Tibial nerve (tissue), 4 donors: ENCODE measurements at places on chromosomes 11 and 22.

GRCh38 chr11:69592986-69593650 is 47.8 kb upstream of the CCND1 start:
- no peak for DNase-seq
- no peaks in the 10 kb centered on the region for H3K27me3 ChIP-seq
- no peaks in the 10 kb centered on the region for H3K36me3 ChIP-seq
- H3K27ac ChIP-seq: no peak overlapping the region

DNA sequence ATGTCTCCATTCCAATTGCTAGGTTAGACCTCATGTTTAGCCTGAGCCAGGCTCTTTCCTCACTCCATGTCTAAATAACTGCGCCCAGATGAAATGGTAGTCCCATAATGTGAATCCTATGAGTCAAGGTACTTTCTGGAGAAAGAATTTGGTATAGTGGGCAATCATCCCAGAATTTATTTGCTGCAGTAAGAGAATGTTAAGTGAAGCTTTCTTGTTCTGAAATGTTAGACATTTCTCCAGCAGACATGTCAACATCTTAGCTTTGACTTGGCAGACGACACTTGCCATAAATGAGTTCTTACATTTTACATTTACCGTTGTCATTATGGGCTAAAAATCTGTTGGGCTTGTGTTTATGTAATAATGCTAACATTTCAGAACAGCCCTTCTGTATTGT is 165.2 kb downstream of the PGR start:
- no peaks in the 10 kb centered on the region for H3K36me3 ChIP-seq
- no peak overlapping the region for H3K4me3 ChIP-seq
- H3K27ac ChIP-seq: no peak overlapping the region

DNA sequence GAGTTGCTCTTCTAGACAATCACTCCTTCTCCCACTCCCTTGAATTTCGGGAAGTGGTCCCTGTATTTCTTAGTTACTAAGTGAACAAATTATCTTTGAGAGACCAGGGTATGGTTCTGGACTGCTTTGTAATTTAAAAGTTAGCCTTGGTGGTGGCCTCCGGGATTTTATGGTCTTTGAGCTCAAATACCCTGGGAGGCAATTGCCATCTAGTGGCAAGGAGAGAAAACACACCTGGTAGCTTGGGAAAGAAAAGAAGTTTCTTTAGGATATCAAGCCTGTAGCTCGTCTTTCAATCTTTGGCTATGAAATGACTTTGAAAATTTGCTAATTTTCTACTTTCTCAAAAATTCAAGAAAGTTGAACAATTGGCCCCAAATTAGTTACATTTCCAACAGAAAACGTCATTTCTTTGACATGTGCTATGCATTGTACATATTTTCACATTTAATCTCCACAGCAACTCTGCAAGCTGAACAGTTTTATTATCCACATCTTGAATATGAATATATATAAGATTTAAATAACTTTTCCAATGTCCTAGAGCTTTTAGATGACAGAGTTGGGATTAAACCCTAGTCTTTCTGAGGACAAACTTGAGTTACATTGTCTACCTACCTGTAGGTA is 39.1 kb downstream of the MMP27 start:
- peak; percentile 29 for DNase-seq
- no peaks in the 10 kb centered on the region for H3K4me1 ChIP-seq
- H3K36me3 ChIP-seq: no peaks in the 10 kb centered on the region
- H3K27ac ChIP-seq: no peak overlapping the region
- no peaks in the 10 kb centered on the region for H3K27me3 ChIP-seq

DNA sequence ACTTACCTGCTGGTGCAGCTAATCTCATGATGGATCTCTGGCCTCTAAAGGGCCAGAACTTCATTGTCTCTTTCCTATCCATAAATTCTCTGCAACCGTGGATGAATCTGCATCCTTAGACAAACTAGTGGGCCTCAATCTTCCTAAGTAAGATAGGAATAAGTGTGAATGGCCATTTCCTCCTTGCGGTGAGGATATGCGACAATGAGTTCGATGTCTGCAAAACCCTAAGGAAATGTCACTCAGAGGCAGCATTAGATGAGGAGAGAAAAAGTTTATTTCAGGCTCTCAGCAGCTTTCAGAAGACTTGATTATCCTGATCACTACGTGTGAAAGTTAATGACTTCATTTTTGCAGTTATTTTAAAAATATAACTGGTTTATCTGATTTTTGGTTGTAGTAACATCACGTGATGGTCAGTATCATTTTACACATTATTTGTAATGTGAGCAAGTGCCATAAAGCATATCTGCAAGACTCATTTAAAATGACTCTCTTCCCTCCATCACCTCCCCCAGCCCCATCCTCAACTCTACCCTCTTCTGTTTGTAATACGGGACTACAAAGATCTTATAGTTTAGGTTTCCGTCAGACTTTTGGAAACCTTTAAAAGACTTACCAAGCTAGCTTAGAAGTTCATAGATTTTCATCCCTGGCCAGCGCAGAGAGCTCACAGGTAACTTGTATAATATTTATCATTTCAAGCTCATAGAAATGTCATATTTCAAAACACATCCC is 10.2 kb downstream of the GRAP2 start:
- H3K4me3 ChIP-seq: no peak overlapping the region
- no peak for DNase-seq
- H3K27me3 ChIP-seq: no peaks in the 10 kb centered on the region
- peaks cover 13% of the 10 kb centered on the region for H3K4me1 ChIP-seq
- H3K27ac ChIP-seq: no peak overlapping the region
- H3K36me3 ChIP-seq: no peaks in the 10 kb centered on the region

GRCh38 chr11:78350091-78350645 is 67.5 kb downstream of the GAB2 start:
- H3K4me1 ChIP-seq: peaks cover 71% of the 10 kb centered on the region
- H3K27ac ChIP-seq: peak overlapping the region; percentile 89
- H3K4me3 ChIP-seq: peak overlapping the region; percentile 9
- DNase-seq: no peak
- H3K36me3 ChIP-seq: no peaks in the 10 kb centered on the region

GRCh38 chr11:44568658-44569473 is 3.4 kb downstream of the CD82 start:
- H3K4me3 ChIP-seq: no peak overlapping the region
- DNase-seq: peak; percentile 35
- peaks cover 54% of the 10 kb centered on the region for H3K4me1 ChIP-seq
- H3K27ac ChIP-seq: no peak overlapping the region

GRCh38 chr11:46457021-46457420 is 65.4 kb upstream of the CHRM4 start:
- no peaks in the 10 kb centered on the region for H3K36me3 ChIP-seq
- no peaks in the 10 kb centered on the region for H3K4me1 ChIP-seq
- H3K27ac ChIP-seq: no peak overlapping the region
- no peaks in the 10 kb centered on the region for H3K27me3 ChIP-seq
- no peak overlapping the region for H3K4me3 ChIP-seq
- DNase-seq: no peak

- DNase-seq: no peak
- H3K36me3 ChIP-seq: no peaks in the 10 kb centered on the region
- H3K4me3 ChIP-seq: no peak within 1 kb of the TSS
Observed at GRCh38 chr11:116823031-116823843, at the start of gene APOA4. APOA4 (minus strand) TSS chr11:116823304; CDS start chr11:116823191, 113 bp downstream.

DNA sequence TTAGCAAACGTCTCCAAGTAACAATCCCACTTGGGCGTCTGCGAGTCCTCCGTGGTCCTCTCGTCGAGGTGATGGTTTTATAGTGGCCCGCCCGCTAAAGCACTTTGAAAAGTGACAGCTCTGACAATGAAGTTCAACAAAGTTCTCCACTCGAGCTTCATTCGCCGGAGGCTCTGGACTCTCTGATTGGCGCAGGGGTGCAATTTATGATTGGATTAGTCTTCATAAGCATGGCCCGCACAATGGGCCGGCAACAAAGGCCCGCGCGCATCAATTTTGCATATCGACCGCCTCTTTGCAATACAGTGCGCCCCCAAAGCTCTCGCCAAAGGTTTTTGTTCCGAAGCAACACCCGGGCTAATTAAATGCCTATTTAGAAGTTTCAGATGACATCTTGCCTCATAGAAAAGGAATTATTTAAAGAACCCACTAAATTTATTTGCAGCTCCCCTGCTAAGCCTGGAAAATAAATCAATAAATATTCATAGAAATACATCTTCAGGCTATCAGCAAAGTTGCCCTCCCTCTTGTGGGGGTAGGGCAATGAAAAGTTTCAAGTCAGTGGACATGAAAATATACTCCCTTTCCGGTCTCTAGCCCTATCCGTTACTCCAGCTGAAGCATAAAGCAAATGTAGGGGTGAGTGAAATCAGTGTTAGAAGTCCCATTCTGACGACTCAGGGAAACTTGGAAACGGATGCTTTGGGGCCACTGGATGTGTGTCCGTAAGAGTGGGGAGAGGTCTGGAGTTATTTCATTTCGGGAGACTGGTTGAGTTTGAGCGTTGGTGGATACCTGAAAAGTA is at the start of gene DBX1:
DBX1 (minus strand) TSS at position 51 of the 805 bp plus-strand sequence. CDS start 151 bp downstream, outside the sequence.
- no peak within 1 kb of the TSS for H3K4me3 ChIP-seq
- H3K36me3 ChIP-seq: no peaks in the 10 kb centered on the region
- no peak within 1 kb of the TSS for H3K27ac ChIP-seq
- DNase-seq: no peak
- peaks cover 100% of the 10 kb centered on the region for H3K27me3 ChIP-seq
